ENCODE measurements at places on chromosomes 2 and 18.

DNA sequence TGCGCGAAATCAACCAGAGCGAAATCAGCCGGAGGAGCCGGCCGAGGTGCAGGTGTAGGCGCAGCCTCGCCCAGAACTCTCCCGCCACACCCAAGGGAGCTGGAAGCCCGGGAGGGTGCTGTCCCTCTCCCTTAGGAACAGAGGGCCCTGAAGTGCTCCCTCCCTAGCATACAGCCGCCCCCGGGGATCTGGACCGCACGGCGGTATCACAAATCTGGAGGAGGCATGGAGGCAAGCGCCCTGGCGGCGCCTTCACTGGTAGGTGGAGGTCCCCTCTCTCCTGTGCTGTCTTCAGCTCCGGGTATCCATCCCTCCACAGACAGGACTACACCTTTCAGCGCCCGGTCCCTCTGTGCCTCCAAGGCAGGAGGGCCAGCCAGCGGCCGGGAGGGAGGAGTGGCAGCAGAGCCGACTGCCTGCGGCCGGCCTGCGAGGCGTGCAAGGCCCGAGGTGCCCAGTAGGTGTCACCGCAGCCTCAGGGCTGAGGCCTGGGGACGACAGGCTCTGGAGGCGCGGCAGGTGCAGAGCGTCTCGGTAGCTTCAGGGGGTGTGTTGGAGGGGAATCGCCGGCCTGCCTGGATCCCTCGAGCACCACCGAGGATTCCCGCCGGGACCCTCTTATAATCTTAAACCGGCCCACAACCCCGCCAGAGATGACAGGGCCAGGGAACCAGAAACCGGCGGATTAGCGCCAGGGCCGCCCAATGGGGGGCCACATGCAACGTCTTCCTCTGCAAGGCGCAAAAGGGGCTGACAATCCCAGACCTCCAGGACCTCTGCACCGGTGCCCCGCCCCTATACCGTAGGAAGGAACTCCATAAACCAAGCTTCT, 2.8 kb downstream of the IHH start:
- peak; percentile 82 for DNase-seq

DNA sequence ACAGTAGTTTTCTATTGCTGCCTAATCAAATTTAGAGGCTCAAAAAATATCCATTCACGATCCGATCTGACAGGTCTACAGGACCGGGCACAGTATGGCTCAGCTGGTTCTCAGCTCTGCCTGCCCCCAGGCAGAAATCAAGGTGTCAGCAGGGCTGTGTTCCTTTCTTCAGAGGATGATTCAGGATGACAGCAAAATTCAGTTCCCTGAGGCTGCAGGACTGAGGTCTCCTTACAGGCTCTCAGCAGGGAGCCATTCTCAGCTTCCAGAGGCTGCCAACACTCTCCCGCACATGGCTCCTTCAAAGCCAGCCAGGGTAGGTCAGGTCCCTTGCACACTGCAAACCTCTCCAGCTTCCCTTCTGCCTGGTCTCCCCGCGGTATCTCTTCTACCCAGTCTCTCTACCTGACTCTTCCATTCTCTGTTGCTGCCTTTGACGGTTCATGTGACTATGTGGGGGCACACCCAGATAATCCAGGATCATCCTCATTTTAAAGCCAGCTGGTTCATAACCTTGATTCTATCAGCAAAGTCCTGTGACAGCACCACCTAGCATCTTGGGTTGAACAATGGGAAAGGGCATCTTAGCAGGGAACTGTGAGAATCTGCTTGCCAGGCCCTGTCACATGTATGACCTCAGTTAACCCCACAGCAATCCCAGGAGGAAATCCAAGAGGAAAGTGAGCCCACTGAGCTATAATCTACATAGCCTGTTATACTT, 50.4 kb downstream of the UXS1 start:
- DNase-seq, result no peak

DNA sequence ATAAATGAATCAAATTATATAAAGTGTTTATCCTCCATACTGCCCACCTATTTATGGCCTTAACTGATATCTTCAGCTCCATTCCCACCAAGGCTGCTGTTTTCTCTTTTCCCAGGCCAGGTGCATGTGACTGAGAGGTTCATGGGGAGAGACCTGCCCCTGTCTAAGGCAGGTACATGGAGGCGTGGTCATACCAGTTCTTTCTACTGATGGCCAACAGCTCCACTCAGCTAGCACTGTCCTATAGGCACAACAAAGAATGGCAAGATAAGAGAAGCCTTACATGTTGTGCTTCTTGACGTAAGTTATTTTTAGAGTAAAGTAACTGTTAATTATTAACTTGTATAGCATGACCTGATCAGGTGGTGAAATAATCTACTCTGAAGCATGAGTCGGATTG, 16.8 kb downstream of the AKAIN1 start:
- no peak for DNase-seq

DNA sequence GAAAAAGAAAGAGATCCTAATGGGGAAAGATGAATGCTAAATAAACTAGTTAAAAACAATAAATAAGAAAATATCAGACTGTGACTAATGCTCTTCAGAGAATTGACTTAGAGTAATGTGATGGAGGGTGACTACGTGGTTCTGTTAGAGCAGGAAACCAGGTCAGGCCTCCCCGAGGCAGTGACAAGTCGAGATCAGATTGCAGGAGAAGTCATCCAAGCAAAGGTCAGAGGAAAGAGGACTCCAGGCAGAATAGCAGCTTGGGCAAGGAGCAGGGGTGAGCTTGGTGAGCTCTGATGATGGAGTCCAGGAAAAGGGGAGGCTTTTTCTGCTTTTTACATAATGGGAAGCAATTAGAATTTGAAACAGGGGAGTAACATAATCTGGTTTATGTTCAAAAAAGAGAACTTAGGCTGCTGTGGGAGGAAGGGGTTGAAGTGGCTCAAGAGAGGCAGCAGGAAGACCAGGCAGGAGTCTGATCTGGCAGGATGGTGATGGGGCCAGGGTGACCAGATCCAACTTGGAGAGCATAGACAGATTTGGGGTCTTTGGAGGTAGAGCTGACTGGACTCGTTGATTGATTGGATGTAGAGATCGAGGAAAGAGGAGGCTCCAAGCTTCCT, 27.3 kb upstream of the ITGB6 start:
- no peak for DNase-seq

DNA sequence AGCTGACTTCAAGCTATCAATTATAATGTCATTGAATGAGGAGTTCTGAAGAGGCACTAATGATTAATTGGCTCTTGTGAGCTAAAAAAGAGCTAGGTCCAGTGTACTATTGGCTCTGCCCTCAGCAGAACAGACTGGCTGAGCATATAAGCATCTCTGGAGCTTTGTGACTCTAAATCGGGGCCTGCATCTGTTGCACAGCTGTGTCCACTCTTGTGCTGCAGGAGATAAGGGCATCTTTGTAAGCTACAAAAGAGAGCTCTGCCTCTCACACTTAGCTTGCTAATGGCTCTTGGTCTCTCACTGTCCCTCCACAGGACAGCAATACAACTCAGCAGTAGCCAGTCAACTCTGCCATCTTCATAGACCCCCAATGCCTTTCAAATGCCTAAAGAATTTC, 61.5 kb upstream of the L3MBTL4 start:
- DNase-seq, result no peak

DNA sequence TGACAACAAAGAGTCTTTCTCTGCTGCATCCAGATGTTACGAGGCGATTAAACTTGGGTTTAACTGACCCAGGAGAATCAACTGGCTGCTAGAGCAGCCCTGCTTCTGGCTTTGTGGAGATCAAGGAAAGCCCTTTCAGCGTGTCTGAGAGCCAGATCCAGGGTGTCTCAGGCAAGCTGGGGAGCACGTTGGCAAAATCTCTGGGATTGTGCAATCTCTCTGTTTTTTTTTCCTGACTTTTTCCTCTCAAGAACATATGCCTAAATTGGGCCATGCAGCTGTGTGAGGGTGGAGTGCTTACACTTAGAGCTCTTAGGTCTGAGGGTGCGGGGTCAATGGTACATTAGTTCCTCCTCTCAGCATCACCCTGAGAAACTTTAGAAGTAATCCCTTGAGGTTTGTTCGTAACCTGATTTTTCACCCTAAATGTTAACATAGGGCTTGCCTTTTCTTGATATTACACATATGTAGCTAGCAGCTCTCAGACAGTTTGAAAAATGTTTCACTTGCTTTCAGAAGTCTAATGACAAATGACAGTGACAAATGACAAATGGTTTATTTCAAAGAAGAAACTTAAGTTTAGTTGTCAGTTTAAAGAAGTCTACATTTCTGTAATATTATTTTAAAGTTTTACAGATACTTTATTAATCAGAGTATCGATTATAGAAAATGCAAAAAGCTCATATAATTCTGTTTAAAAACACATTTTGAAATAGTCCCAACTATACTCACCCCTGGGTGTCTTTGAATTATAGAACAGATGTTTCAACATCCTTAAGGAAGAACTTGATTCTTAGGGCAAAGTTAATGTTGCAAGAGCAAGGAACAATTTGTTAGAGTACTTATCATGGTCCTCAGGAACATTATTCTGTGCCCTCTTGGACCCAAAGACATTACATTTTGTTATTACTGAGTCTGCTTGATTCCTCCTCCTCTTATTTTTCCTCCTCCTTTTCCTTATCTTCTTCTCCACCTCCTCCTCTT, 38.4 kb upstream of the ZSWIM2 start:
- no peak for DNase-seq

GRCh38 chr2:176128982-176129796, at the start of gene HOXD8:
Gene HOXD8, plus strand, starts transcription at chr2:176129705. Its CDS starts 662 bp downstream, at chr2:176130367.
- DNase-seq, result peak; percentile 15

DNA sequence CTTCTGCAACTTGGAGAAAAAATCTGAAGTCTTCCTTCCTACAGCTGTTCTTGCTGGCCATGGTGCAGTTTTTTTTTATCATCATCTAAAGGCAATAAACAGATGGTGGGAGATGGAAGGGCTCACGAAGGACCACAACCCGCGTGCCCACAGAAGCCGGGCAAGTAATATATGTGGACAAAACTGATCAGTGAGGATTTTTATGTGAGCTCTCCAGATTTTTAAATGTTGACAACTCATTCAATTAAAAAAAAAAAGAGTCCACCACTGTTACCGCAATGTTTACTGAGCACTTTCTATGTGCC, 55.9 kb upstream of the CREB1 start:
- no peak for DNase-seq

GRCh38 chr18:7273301-7273921, 42.5 kb downstream of the LRRC30 start:
- DNase-seq, result no peak

DNA sequence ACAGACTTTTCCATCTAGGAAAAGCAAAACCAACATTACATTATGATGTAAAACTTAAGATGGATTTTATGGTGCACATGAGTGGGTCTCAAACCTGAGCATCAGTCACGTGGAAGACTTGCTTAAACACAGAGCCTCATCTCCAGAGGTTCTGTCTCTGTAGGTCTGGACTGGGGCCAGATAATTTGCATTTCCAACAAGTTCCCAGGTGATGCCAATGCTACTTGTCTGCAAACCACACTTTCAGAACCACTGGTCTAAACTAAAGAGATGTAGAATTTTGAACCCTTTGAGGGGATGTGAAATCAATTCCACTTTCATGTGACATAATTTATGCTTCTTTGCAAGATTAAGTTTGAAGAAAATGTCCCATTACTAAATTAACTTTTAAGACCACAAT, 522.8 kb downstream of the MBD2 start:
- DNase-seq, result no peak

GRCh38 chr2:234555161-234555560, 58.3 kb upstream of the ARL4C start:
- DNase-seq, result no peak

DNA sequence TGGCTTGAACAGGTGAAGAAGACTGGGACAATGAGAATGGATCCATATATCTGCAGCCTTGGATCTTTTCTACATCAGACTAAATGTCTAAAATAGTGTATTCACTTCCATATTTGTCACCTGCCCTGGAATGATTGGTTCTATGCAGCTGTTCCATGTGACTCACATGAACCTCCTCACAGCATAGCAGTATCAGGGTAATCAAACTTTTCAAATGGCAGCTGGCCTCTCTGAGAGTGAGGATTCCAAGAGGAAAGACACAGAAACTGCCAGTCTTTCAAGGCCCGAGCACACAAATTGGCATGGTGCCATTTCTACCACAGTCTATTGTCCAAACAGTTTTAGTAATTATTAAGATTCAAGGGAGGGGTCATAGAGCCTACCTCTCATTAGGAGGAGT, 859.3 kb downstream of the BCL11A start:
- DNase-seq, result no peak

DNA sequence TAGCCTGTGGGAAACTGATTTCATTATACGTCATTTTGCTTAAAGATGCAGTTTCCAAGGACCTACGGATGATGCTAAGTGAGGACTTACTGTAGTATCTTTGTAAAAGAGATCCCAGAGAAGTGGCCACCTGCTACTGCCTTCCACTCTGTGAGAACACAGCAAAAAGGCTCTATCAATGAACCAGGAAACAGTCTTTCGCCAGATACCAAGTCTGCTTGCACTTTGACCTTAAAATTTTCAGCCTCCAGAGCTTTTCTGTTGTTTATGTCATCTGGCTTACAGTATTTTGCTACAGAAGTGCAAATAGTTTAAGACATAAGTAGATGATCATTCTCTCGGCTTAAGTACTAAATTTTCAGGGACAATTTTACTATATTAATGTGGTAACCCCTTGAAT, 847.9 kb upstream of the CHAC2 start:
- no peak for DNase-seq

DNA sequence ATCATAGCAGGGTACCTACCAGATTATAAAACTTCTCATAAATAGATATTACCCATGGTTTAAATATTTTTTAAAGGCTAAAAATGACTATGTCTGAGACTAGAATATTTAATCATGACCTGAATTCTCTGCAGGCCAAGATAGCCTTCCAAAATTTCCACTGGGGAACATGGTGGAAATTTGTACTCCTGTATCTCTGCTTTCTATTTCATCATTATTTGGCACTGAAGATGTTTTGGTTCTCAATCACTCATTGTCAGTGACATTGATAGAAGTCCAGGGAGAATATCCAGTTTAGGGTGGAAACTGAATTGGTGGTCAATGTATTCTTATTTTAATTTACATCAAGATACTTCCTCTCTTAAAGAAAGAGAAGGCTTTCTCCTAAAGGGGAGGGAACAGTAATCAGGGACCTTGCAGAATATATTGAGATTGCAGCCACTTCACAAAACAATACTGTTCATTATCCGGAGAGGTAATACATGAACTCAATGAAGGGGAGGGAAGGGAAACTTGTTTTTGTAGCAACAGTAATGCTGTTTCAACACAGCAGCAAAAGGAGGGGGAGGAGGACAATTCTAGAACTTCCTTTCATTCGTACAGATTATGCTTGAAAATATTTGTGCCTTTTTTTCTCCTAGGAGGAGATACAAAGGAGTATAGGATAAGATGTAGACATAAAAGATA, 34.1 kb downstream of the EEF1B2 start:
- no peak for DNase-seq

DNA sequence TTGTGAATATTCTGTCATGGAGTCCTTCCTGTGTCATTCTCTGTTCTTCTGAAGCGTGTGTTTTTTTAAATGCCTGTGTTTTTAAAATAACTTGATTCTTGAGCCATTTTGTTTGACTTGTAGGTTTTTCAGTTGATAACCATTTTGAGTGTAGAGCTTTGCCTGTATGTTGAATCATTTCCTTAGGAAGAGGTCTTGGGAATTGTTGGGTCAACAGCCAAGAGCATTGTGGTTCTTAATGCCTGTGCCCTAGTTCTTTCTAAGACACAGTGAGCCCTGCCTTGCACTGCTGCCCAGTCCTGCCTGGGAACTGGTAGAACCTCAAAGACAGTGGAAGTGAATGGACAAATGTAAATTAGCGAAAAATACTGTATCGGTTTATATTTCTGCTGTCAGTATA, 25.9 kb downstream of the RAB12 start:
- no peak for DNase-seq
